BE2C (cell line): ENCODE measurements at places on chromosomes 6 and 20.
A peak's percentile ranks its signal among the peaks of the same experiment; 100 is the strongest.

- peak; percentile 49 for DNase-seq
These were observed 4.4 kb upstream of the CST3 start for GRCh38 chr20:23641936-23642751.

- DNase-seq = no peak
These were observed 306.4 kb upstream of the PRND start for GRCh38 chr20:4415281-4415680.

GRCh38 chr20:63846888-63847236 is 14.4 kb upstream of the ABHD16B start:
- DNase-seq = no peak

DNA sequence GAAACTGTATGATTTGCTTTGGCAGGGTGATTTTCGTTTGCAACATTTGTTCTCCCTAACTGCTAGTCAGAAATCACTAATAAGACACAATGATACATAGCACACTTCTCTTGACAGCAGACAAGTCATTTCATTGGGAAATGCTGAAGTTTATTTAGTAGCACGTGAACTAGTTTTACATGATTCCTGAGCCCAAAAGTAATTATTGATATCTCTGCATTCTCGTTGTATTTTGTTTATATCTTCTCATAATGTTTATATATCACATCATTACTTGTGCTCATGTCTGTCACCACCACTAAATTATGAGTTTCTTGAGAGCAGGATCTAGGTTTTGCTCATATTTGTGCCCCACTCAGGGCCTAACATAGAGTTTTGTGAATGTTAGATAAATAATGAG is 151.7 kb downstream of the KIF6 start:
- no peak for DNase-seq

- DNase-seq = no peak
These were observed 101.6 kb downstream of the TAF4 start for GRCh38 chr20:61963885-61964674.

DNA sequence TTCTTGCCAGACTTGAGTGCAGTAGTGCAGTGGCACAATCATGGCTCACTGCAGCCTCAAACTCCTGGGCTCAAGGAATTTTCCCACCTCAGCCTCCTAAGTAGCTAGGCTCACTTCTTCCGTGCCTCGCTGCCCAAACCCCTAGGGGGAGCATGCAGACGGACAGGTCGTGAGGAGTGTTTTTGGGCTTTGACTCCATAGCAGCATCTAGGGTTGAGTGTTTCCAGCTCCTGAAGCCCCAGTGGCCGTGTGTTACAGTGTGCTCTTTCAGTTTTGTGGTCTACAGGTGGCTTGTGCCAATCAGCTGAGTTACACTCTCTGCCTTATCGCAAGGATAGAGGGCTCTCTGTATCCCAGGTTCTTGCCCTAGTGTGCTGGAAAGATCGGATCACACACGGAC is 33.4 kb downstream of the NCOA3 start:
- DNase-seq = no peak

DNA sequence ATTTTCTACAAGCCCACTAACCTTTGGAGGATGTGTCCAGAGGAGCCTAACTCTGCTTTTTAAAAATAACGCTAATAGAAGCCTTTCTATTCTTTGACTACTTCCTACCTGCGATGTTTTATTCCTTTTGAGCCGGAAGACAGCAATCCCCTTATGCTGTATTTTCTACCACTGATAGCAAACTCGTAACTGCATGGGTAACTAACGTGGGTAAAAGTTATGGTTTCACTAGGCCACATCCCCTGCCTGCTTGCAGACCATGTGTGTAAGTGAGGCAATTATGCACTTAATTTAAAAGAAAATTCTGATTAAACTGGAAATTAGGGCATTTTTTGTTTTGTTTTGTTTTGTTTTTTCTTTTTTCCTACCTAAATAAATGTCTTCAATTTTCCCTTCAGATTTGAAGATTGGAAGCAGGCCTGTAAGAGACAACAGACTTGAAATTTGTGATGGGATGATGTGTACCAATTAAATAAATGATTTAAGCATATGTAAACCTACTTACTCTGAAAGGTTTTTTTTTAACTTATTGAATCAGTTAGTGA is 931 bp downstream of the UFL1 start:
- DNase-seq = no peak
